ENCODE measurements at places on chromosomes 3 and 15.

DNA sequence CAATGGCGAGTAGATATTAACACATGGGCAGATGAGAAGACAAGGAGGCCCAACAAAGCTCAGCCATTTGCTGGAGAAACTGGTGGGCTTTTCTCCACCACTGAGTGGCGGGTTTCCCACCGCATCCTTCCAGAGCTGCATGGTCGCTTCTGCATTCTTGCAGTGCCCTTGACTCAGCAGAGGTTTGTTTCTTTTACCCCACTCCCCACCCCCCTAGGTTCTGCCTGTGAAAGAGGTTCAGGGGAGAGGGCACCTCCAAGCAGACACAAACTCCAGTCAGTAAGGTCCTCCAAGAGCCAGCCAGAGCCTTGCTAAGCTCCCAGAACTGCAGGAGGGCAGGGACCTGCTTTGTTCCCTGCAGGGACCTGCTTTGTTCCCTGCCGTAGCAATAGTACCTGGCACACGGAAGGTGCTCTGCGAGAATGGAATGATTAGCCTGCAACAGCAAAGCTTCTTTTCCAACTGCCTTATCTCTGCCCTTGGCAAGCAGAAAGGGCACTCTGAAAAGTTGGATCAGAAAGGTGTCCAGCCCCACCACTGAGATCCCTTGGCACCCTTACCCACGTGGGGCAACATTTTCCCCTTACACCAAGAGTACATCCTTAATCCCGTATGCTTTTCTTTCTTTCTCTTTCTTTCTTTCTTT, 1.4 kb downstream of the PAQR5 start:
- no peak for DNase-seq

DNA sequence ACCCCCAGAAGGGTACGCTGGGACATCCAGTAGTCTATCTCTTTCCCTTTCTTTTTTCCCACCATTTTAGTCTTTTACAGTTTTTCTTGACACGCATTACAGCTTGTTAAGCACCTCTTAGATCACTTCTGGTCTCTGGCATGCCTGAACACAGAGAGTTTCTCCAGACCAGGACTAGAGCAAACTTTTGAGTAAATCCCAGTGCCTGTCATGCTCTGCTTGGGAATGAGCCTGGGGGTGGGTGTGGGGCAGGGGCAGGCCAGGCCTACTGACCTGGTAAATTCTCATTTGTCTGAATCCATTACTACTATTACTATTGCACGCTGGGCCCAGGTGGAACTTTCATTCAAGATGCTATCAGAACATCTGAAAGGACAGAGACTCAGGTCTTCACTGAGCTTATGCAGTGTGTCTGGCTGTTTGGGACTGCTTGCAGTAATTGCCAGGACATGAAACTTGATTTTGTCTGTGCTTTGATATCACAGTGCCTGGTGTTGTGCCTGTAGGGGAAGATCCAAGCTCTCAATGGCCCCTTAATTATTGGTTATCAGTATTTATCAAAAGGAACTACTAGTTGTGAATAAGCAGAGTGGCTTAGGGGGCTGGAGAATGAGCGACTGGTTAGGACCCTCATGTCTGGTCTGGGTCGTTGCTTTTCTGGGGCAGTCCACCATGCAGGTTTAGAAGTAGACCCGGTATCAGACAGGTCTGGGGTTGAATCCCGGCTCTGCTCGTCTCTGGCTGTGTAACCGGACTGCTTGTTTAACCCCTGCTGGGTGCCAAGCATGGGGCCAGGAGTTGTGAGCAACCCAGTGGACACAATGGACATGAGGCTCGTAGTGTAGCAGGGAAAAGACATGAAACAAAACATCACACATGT, 196.1 kb upstream of the TLE3 start:
- DNase-seq, result no peak

- DNase-seq, result no peak
Observed at GRCh38 chr3:26029321-26029720, 239.4 kb downstream of the OXSM start.

- DNase-seq, result peak; percentile 67
Observed at GRCh38 chr15:74240002-74240568, 4.0 kb downstream of the CCDC33 start.

DNA sequence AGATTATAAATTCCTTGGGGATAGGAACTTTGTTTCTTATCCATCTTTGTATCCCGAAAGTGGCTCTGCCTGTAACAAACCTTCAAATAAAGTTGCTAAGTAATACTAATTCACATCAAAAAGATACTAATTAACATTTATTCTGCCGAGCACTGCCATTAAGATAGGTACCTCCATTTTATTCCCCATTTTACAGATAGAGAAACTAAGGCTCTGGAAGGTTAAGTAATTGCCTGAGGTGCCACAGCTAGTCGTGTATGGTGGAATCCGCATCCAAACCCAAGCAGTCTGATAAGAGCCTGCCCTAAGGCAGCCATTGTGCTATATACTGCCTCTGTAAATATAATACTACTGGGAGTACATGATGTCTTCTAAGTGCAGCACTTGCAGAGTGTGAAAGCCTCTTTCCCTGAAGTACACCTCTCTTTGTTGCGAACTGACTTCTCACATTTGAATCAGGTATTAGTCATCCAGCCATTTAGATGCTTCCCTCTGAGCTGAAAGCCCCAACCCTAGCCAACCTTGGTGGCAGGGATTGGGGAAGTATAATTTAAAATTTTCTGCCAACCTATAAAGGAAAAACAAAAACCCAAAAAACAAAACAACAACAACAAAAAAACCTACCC, 78.5 kb upstream of the CHD2 start:
- DNase-seq, result no peak

DNA sequence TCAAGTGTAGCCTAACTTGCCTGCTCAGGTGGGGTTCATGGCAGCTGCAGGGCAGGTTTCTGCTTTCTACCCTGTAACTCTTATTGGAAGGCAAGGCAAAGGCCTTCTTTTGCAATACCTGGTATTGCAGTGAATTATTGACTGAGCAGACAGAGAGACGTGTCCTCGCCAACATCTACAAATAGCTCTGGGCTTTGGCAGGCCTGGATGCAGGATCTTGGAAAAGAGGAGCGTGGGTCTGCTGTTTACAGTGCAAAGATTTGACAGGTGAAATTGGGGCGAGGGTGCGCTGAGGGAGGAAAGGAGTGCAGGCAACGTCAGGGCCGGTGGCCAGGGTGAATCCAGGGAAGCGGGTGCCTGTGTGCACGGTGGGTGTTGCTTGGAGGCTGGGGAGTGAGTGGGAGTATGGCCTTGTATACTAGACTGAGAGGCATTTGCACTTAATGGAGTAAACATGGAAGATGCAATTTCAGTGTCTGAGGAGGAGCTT, 44.5 kb downstream of the ST6GAL1 start:
- no peak for DNase-seq

DNA sequence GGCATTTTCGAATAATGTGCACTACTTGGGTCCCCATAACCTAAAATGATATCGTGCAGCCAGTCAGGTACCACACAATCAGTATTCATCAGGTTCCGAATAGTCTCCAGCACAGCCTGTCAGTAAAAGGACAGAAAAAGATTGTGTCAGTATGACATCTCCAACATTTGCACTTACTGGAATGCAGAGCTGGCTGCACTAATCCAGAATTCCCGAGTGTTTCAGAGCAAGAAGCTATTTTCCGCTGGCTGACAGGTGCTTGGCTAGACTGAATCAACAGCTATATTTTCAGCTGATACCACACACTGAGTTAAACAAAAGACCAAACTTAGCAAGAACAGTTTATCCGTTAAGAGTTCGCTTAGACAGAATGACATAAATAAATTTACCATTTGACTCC, 68.8 kb downstream of the AQR start:
- DNase-seq, result no peak

DNA sequence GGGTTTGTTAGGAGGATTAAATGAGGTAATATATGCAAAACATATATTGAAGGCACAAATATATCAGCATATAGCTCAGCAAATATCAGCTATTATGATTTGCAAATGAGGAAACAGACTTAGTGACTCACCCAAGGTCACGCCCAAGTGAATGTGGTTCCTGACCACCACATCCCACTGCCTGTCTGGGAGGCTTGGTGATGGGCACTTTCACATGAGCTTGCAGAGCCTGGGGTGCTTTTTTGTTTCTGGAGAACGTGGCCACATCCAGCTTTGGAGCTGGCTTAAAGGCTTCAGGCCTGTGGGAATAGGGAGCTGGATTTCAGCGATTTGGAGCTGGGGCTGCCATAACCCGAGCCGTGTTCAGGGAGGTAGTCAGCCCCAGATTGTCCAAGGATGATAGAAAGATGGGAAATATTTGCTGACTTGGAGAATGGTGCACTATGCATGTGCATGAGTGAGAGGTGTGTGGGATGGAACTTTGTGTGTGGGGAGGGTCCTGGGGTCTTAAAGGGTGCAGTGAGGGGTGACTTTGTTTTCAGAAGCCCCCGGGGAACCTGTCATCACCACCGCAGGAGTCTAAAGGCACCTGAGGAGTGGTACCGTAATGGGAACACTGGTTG, 12.0 kb upstream of the FGD5 start:
- no peak for DNase-seq

- DNase-seq, result peak; percentile 44
Observed at GRCh38 chr15:59689626-59690236, 611 bp upstream of the BNIP2 start.

DNA sequence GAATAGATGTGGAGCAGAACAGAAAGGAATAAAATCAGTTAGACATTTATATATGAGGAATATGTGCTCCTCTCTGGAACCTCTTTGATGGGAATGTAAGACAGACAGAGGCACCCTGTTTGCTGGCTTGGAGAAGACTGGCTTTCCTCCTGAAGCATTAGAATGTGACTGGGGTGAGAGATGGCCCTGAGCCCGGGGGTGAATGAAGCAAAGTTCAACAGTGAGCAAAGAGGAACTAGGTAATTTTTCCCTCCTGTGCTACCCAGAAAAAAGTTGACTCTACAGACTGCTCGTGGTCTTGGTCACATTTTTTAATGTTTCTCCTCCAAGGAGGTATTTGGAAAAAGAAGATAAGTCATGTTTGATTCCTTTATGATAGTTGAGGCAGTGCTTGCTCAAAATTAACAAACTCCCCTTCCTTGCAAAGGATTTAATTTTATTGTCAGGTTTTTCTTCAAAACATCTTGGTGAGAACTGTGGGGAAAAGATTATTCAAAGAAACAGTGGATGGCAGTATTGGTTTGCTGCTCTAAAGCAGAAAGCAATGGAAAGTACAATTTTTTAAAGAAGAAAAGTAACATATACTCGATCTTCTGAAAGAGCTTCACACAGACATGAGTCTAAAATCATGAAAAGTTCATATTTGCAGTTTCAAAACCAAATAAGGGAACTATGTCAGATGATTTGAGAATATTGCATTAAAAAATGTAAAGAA, 370.4 kb upstream of the CDIN1 start:
- DNase-seq, result no peak

DNA sequence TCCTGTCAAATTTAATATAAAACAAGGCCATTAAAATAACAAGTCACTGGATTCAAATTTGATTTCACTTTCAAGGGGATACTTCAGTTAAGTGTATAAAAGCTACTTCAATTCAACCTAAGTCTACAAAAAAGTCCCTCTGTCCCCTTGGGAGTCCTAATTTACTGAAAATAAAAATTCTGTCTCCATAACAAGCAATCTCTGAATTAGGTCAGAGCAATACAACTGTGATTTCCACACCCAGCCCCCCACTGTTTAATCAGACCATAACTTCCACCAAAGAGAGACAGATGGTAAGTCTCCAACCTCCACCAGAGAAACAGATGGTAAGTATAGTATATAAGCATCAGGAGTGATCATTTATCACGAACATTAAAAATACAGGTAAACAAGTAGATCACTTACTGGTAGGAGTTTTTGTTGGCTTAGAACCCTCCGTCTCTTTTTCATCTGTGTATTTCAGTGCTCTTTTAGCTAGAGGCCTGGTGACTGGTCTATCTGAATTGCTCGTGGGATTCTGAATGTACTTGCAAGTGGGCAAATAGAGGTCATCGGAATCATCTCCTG, 12.1 kb downstream of the SGO1 start:
- DNase-seq, result no peak

Data from hypothalamus (tissue), 51 donors.